ENCODE measurements at places on chromosomes 12 and 14.
A peak's percentile ranks its signal among the peaks of the same experiment; 100 is the strongest.

- DNase-seq, result no peak
Observed at GRCh38 chr14:51155326-51155725, 60.4 kb upstream of the TRIM9 start.

DNA sequence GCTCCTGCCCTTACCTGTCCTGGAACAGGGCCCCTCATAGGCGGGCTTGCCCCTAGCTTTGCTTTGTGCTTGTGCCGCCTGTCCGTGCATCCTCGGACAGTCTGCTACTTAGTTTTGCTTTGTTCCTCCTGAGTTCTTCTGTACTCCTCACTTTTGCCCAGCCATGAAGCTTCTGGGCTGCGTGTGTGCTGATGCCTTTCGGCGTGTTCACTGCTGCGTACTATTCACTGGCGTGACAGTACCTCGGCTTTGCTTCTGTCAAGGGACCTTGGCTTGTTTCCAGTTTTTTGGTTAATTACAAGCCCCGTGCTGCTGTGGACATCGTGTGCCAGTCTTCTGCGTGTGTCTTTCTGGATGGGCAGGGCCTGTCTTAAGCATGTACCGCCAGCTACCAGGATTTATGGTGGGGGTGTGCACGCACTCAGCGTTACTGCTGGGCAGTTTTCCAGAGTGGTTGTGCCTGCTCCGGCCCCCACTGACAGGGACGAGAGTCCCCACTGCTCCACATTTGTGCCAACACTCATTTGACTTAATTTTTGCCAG is 2.5 kb downstream of the PACS2 start:
- DNase-seq, result no peak

GRCh38 chr12:52528641-52529143 is 8.5 kb upstream of the KRT5 start:
- DNase-seq, result no peak

DNA sequence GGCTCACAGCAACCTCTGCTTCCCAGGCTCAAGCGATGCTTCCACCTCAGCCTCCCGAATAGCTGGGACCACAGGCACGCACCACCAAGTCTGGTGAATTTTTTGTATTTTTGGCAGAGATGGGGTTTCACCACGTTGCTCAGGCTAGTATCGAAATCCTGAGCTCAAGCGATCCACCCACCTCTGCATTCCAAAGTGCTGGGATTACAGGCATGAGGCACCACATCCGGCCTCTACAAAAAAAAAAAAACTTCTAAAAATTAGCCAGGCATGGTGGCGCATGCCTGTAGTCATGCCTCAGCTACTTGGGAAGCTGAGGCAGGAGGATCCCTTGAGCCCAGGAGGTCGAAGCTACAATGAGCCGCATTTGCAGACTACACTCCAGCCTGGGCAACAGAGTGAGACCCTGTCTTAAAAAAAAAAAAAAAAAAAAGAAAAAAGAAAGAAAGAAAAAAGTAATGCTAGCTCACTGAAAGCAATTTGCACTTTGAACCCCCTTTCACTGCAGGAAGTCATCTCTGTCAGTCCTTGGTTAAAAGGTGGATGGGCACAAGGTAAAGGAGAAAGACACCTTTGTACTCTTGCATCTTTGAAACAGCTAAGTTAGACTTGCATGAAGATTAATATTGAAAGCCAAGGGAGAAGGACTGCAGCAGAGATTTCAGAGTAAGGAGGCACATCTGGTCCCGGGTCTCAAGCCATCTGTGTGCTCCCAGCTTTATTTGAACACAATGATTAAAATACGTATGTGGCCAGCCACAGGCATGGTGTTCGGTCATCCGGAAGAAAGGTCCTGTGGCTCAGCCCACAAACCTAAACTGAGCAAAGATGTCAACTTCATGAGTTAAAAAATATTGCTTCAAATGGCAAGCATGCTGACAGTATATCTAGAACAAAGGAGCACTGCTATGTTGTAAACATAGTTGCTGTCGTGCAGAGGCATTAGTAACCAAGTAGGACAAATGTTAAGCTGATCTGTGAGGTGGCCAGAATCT is 103.8 kb upstream of the HMGA2 start:
- DNase-seq, result no peak

- no peak for DNase-seq
Observed at GRCh38 chr12:109727039-109727723, 13.6 kb downstream of the FAM222A start.

GRCh38 chr14:31855262-31855661 is 221.8 kb upstream of the ARHGAP5 start:
- no peak for DNase-seq

- no peak for DNase-seq
Observed at GRCh38 chr14:81311778-81312177, 88.3 kb downstream of the STON2 start.

DNA sequence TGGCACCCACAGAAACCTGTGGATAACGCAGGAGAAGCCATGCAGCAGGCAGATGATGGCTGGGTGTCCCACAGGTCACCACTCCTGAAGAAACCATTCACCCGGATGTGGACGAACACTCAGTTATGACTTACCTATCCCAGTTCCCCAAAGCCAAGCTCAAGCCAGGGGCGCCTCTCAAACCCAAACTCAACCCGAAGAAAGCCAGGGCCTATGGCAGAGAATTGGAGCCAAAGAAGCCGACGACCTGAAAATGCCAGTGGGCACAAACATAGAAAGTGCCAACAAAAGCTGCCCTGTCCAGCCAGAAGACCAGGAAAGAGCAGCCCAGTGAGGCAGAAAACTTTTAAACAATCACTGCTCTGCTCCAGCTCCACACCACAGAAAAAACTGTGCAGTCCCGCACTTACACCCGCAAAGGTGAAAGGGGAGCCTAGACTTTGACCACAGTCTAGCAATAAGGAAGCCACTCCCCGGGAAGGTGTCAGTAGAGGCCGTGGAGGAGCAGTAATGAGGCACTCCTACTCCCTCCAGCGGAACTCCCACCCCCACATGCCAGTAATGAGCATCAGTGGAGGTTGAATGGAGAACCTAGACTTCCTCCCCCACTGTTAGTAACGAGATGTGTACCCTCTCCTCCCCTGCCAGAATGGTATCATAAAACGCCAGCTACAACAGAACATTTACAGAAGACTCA is 6.0 kb upstream of the ACVRL1 start:
- DNase-seq, result no peak

DNA sequence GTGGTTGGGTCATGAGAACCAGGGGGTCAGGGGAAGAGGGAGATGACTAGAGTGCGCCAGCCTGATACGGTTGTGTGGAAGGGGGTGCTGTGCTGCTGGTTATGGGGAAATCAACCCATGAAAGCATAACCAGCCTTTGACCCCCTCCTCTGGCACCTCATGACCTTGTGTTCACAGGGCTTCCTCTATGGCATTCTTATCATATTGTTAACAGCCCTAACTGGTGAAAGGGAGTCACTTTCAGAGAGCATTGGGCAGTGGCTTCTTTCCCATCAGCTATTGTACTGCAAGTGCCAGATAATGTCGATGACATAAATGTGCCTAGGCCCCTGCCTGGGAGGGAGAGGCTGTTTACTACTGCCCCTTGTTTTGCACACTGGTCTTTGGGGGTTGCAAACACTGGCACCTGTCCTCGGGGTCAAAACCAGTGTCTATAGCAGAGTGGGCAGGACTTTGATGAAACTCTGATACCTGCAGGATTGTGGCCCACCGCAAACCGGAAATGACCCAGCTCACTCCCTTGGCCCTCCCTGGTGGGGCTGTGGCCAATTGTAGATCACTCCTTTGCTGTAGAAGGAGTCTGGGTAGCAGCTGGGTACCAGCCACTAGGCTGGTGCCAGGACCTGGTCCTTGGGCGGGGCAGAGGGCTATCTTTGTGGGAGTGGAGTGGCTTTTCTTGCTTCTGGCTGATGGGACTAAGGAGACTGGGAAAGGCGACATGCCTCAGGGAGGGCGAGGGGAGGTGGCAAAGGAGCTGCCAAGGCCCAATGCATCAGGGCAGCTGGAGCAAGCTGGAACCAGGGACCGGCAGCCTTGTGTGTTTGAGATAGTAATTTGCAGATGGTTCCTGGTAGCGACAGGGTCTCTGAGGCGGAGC is 634 bp upstream of the TMEM63C start:
- DNase-seq, result peak; percentile 39

DNA sequence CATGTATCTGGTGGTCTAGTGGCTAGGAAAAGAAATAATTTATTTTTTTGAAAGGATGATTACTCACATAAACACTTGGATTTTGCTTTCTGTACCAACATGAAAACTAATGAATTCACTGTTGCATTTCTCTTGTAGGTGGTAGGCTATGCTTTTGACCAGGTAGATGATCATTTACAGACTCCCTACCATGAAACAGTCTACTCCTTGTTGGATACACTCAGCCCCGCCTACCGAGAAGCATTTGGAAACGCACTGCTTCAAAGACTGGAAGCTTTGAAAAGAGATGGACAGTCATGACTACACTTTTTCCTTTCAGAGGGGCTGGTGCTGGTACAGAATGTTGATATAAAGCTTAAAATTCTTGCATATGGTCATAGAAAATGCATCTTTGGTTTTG is 6.5 kb upstream of the AK7 start:
- DNase-seq, result no peak

DNA sequence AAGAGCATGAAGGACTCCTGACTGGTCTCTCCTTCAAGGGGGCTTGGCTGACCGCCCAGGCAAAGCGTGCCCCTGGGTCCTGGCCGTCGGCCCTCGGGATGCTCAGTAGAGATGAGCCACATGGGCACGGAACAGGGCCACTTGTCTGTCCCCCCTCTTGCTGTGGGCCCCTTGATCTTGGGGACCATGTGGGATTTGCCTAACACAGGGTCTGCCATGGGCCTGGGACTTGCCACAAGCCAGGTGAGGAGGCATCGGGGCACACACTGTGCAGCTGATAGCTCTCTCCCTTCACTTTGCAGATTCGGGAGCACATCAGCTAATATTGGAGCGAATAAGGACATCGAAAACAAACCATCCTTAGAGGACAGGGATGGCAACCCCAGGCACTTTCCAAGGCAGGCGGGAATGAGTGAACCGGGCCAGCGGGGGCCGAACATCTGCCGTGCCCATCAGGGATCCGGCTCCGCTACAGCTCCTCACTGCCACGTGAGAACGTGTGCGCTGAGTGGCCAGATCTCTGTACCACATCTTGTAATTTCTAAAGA is 88.1 kb downstream of the PIWIL1 start:
- no peak for DNase-seq

- no peak for DNase-seq
Observed at GRCh38 chr12:124779161-124780141, 84.2 kb downstream of the SCARB1 start.

GRCh38 chr14:53295985-53296582 is 143.0 kb upstream of the DDHD1 start:
- no peak for DNase-seq

- no peak for DNase-seq
Observed at GRCh38 chr14:21066882-21067502, 3.1 kb upstream of the ARHGEF40 start.

DNA sequence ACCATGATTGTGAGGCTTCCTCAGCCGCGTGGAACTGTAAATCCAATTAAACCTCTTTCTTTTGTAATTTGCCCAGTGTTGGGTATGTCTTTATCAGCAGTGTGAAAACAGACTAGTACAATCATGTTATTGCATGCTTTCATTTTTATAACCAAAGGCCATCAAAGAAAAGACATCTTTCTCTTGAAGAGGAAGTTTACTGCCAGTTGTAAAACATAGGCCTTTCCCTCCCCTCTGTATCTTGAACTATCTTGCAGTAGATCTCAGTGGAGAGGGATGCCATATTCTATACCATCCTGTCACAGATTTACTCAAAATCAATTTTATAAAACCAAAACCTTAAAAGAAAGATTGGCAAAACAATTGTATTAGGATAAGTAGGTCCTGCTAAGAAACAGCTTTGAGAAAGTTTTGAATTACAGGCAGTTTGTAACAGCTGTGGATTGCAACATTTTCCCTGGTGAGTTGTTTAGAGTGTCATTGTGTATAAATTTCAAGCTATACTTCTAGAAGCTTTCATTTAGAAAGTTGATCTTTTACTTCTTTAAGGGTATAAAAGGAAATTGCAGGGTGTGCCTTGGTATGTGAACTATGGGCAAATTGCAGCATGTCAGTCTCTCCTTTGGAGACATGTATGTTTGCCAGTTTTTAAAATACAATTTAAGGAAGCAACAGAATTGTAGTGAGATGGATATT is 128.0 kb downstream of the ATP23 start:
- DNase-seq, result no peak

DNA sequence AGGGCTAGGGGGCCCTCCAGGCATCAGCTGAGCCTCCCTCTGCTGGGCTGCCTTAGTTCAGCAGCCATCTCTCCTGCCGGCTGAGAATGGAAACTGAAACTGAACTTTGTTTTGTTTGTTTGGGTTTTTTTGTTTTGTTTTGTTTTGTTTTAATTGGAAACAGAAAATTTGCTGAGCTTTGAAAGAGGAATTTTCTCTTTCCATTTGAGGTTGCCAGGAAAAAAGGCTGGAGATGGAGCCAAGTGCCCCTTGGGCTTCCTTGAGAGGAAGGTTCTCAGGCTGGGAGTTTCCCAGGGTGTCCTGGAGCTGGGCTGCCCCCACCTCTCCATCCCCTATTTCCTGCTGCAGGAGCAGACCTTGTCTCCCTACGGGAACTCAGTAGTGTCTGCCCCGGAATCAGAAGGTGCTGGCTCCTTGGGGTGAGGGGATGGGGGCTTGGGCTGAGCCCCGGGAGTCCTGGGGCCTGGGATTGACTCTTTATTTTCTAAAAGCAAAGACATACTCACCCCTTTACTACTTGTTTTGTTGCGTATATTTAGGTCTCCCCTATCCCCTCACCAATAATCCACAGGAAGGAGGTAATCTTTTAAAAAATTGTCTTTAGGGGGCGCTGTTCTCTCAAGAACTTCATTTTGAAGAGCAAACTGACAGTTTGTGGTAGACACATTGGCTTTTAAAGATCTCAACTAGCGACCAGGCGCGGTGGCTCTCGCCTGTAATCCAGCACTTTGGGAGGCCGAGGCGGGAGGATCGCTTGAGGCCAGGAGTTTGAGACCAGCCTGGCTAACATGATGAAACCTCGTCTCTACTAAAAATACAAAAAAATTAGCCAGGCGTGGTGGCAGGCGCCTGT is 21.3 kb upstream of the OASL start:
- peak; percentile 60 for DNase-seq

GRCh38 chr12:62910549-62911169 is 24.3 kb downstream of the PPM1H start:
- DNase-seq, result no peak

GRCh38 chr12:98154850-98155249 is 360.5 kb upstream of the TMPO start:
- no peak for DNase-seq

DNA sequence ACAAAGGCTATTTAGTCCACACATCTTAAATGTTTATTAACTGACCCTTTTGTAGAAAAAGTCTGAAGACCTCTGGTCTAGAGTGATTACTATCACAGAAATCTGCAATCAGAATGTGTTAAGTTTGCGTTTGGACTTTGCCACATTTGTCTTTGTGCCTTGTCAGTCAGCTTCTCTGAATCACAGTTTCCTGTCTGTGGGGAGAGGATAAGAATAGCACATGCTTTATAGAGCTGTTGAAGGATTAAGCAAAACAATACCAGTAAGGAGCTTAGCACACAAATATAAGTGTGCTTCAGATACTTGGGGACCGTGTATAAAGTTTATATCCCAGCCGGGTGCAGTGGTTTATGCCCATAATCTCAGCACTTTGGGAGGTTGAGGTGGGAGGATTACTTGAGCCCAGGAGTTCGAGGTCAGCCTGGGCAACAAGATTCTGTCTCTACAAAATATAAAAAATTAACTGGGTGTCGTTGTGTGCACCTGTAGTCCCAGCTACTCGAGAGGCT is 63.0 kb upstream of the BTG1 start:
- peak; percentile 18 for DNase-seq

GRCh38 chr12:105252901-105253300 is 16.9 kb upstream of the APPL2 start:
- DNase-seq, result no peak
